ENCODE measurements at places on chromosomes 1 and 21.

GRCh38 chr1:161367684-161368400 lies at the start of gene CFAP126:
Gene CFAP126 (minus strand): TSS chr1:161367876. CDS start chr1:161367868, 8 bp downstream.
- no peak for DNase-seq

DNA sequence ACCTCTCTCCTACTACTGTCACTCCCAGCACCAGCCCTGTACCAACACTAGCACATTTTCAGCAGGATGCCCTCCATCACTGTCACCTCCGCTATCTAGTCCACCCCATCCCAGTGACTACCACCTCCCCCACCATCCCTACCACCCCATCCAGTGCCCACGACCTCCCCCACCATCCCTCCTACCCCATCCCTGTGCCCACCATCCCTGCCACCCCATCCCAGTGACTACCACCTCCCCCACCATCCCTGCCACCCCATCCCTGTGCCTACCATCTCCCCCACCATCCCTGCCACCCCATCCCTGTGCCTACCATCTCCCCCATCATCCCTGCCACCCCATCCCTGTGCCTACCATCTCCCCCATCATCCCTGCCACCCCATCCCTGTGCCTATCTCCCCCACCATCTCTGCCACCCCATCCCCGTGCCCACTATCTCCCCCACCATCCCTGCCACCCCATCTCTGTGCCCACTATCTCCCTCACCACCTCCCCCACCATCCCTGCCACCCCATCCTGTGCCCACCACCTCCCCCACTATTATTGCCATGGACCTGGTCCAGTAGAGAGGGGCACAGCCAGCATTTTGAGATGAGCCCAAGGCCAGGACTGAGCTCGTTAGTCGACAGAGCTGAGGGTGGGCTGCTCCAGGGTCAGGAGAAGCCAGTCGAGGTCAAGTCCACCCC lies 45.7 kb downstream of the DISP3 start:
- no peak for DNase-seq

DNA sequence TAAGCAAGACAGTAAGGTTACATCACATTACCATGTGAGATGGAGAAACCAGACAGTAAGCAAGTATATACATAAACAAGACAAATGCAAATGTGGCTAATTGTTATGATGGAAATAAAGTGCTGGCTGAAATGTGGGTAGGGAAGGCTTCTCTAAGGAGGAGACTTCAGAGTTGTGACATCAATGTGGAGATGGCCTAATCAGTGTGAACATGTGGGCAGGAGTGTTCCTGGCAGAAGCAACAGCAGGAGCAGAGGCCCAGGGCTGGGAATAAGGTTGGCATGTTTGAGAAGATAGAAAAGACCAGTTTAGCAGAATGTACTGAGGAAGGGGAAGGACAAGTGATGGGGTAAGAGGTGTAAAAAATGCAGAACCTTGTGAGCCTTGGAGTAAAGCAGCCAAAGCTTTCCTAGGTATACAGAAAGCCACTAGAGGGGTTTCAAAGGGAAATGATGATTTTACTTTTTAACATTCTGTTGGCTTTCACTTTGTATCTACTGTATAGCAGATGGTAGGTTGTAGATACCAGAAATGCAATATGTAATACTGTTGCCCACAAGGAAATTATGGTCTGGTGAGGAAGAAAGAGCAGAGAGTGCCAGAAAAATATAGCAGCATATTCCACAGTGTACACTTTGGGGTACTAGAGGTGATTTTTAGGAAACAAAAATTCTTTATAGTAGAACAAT lies 197.4 kb downstream of the FGGY start:
- DNase-seq: no peak

GRCh38 chr1:245086389-245086969 lies 68.3 kb upstream of the KIF26B start:
- DNase-seq: no peak
